NCI-H510A (cell line): ENCODE measurements at places on chromosomes 5 and 9.
A peak's percentile ranks its signal among the peaks of the same experiment; 100 is the strongest.

DNA sequence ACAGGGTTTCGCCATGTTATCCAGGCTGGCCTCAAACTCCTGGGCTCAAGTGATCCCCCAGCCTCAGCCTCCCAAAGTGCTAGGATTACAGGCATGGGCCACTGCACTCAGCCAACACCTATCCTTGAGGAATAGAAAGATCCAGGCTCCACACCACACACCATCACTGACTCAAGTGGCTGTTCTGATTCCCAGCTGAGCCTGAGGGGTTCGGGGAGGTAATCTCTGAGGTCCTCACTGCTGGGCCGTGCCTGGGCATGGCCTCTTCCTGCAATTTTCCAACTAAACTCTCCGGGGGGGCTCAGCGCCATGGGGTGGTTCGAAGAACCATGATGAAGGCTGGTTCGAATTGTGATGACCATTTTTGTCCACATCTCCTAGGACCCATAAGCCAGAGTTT, 31.0 kb upstream of the IL17B start:
- DNase-seq, result no peak

GRCh38 chr9:111644195-111644772, 13.2 kb downstream of the DNAJC25 start:
- no peak for DNase-seq

- DNase-seq, result no peak
These were observed 227.2 kb downstream of the NSG2 start for GRCh38 chr5:174272671-174273070.

- DNase-seq, result no peak
These were observed 589.1 kb downstream of the MTRR start for GRCh38 chr5:8458038-8458383.

DNA sequence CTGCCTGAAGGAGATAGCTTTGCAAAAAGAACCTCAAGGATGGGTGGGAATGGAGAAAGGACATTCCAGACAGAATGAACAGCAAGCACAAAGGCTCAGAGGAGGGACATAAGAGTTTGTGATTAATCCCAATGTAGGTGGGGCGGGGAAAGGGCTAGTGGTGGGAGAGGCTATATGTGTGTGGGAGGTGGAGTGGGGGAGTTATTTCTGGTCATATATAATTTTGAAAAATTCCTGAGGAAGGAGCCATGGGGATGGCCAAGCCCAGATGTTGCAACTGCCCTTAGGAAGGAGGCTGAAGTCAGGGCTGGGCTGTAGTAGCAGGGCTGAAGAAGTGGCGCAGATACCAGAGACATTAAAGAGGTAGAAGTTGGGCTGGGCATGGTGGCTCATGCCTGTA, 13.4 kb upstream of the CCL27 start:
- no peak for DNase-seq

GRCh38 chr5:65100911-65101631, 332.3 kb downstream of the CWC27 start:
- no peak for DNase-seq

GRCh38 chr9:86713470-86713869, 233.8 kb downstream of the GAS1 start:
- no peak for DNase-seq

- peak; percentile 4 for DNase-seq
These were observed 130.9 kb upstream of the SLC30A5 start for GRCh38 chr5:68962757-68963484.

GRCh38 chr5:150595466-150596031, 44.9 kb upstream of the SYNPO start:
- no peak for DNase-seq

- no peak for DNase-seq
These were observed 5.5 kb upstream of the AOPEP start for GRCh38 chr9:94720846-94721549.

DNA sequence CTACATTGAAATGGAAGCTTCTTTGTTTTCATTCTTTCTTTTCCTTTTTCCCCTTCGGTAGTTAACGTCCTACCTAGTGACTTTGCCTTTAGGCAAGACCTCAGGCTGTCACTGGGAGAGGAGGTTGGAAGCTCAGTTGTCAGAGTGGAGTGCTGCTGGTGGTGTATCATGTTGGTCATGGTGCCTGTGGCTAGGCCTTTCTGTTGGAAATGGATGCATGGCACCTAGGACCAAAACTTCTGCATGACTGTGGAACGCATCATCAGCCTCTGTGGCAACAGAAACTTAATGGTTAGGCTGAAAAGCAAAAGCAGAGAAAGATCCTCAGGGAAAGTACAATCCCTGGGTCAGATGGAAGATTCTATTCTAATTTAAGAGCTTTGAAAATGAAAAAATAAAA, 57.9 kb downstream of the OSTF1 start:
- DNase-seq, result no peak

GRCh38 chr9:136117291-136117915, 1.3 kb downstream of the TMEM250 start:
- no peak for DNase-seq

DNA sequence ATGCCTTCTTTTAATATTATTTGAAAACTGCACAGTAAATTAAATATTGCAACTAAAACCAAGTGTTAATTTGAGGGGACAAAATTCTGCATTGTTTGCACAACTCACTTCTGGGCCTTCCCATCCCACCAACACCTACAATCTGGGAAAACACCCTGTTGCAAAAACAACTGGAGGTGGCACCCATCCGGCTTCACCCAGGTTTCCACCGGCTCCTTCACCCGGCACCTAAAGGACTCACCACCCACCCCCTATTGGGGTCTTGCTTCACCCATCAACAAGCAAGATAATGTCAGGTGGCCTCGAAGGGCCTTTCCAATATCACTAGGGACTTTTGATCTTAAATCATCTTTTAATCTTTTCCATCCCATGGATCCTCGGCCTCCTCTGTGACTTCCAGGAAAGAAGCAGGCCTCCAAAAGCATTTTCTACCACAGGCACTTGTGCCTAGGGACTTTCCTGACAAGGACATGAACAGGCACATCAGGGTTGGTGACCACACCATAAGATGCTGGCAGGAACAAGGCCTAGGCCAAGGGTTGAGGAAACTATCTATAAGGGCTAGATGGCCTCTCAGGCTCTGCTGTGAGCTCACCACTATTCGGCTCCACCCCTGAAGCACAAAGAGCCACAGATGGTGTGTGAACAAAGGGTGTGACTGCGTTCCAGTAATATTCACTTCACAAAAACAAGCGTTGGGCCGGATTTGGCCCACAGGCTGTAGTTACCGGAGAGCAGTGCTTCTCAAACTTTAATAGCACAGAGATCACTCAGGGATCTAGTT, 205.1 kb downstream of the AUH start:
- DNase-seq, result no peak

GRCh38 chr5:142676318-142676717, 9.6 kb downstream of the FGF1 start:
- DNase-seq, result no peak

DNA sequence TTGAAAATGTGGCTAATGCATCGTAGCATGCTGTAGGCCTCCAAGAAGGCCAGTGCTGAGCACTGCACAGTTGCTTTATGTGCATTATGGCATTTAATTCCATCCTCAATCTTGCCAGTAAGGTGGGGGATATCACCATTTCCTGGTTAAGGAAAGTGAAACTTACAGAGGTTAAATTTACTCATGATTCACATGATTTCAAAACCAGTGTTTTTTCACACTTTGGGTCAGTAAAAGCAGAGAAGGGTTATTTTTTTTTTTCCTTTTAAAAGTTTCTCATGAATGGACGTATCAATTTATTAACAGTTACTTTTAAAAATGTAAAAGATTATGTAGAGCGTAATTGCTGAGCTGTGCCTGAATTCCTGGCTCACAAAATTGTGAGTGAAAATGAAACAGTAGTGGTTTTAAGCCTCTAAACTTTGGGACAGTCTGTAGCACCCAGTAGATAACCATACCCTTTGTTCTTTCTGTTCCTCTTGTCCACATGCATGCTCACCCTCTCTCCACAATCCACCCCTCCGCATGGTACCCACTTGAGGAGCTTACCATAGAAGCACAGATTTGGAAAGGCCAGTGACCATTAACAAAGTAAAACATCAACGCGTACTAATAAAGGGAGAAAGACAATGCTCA, 21.2 kb downstream of the MAST4 start:
- no peak for DNase-seq

DNA sequence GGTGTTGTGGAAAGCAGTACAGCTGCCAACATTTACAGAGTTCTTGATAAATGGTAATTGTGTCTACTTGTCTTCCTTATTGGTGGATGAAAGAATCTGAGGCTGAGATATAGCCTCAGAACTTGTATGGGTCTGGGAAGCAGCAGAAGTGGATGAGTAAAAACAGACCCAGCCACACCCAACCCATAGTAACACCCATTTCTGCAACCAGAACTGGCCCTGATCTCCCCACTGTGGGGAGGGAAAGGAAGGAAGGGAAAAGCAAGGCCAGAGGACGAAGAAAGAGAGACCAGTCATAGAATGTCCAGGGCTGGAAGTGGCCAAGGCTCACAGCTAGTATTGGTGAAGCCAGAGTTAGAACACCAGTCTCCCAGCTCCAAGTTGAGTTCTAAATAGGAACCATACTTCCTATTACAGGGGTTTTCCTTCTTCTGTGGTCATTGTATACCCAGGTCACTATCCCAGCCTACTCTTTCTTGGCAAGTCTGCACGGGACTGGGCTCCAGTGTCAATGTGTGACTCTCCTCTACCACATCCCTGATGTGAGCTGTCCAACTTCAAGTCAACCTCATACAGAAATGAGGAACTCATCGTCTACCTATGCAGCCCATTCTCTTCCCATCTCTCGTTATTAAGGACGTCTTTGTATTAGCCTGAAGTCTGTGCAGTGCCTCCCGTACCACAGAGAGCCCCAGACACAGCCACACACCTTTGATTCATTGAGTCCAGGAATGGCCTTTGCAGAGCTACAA, 35.9 kb downstream of the ITK start:
- DNase-seq, result no peak

- no peak for DNase-seq
These were observed 9.3 kb downstream of the TMEM245 start for GRCh38 chr9:109110329-109111021.

DNA sequence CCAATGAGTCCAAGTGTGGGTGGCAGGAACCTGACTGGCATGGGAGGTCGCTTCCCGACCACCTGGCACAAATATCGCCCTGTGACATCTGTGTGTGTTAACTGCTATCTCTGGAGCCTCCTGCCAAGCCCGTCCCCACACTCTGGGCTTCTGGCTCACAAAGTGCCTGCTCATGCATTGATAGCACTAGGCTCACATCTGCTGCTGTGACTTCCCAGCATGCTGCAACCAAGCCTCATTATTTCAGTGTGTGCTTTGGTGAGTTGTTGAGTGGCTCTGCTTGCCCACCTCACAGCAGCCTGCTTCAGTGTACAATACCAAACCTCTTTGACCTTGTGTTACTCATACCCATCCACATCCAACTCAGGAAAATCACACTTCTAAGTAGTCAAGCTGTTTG, 139.8 kb downstream of the APBA1 start:
- no peak for DNase-seq

GRCh38 chr9:36622121-36622520, 49.4 kb downstream of the MELK start:
- DNase-seq, result no peak

DNA sequence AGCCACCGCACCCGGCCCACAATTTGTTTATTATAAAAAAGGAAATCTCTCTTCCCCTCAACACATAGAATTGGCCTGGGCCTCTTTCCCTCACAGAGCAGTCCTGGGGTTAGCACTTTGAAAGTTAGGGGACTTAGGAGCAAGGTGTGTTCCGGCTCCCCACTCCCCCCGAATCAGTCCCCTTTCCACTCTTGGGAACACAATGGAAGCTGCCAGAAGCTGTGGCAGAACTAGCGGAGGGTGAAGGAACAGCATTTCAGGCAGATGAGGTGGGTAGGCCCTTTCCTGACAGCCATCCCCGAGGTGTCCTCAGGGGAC, 16.4 kb upstream of the C5orf47 start:
- DNase-seq, result no peak

DNA sequence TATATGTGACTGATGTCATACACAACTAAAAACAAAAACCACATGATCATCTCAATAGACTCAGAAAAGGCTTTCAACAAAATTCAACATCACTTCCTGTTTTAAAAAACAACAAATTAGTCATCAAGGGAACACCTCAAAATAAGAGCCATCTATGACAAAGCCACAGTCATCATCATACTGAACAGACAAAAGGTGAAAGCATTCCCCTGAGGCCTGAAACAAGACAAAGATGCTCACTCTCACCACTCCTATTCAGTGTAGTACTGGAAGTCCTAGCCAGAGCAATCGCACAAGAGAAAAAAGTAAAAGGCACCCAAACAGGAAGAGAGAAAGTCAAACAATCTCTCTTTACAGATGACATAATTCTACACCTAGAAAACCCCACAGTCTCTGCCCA, 893.5 kb upstream of the EDIL3 start:
- DNase-seq, result no peak

GRCh38 chr9:34686231-34686630, 4.8 kb downstream of the CCL19 start:
- no peak for DNase-seq

DNA sequence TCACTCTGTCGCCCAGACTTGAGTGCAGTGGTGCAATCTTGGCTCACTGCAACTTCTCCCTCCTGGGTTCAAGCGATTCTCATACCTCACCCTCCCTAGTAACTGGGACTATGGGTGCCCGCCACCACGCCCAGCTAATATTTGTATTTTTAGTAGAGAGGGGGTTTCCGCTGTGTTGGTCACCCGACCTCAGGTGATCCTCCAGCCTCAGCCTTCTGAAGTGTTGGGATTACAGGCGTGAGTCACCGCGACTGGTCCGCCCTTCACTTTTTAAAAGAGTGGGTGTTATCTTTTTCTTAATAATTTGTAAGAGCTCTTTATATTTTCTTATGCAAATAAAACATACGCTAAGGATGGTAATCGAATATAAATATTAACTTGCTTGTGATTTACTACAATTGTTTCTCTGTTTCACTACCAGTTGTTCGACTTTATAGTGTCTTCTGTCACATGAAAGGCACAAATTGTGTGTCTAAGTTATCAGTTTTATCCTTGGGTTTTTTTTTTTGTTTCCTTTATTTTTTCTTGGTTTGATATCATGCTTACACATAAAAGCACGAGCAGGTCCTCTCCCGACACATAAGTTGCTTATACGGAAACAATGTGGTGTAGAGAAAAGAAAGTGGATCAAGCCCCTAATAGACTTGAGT, 1.9 kb upstream of the GPBP1 start:
- DNase-seq, result no peak
